Umbilical cord (tissue), 2 donors: ENCODE measurements at places on chromosomes 6 and 20.
A peak's percentile ranks its signal among the peaks of the same experiment; 100 is the strongest.

- DNase-seq: no peak
Measured at GRCh38 chr6:148405894-148406293, 63.3 kb downstream of the SASH1 start.

DNA sequence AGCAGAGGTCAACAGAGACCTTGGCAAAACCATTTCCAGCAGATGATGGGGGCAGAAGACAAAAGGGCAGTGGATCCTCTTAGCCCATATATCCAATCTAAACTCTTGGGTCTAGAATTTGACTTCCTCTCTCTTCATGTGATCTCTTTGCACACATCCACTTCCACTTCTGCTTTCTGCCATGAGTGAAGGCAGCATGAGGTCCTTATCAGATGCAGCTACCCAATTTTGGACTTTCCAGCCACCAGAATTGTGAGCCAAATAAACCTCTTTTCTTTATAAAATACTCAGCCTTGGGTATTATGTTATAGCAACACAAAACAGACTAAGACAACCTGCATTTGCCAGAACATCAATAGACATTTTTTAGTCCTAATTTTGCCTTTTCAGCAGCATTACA is 191.6 kb downstream of the ADAT2 start:
- no peak for DNase-seq

DNA sequence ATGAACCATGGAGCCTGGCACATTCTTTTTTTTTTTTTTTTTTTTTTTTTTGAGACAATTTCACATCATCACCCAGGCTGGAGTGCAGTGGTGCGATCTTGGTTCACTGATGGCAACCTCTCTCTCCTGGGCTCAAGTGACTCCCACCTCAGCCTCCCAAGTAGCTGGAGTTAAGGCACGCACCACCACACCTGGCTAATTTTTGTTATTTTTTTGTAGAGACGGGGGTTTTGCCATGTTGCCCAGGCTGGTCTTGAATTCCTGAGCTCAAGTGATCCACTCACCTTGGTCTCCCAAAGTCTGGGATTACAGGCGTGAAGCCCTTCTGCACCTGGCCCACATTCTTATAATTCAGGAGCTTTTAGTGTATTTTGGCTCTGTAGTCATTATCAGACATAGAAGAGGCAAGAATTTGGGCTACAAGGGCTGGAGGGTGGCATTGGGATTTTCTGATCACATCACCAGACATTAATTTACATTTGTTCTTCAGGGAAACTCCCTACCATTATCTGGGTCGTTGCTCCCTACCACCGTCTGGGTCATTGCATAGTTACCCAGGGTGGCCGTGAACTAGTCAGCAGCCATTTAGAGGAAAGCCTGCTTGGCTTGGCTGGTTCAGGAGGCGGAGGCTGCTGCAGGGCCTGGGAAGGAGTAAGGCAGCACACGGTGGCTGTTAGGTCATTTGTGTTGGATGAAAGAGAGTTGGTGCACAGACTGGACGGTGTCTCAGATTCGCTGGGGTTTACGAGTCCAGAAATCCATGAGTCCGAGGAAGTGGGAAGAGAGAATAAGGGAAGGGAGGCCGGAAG is 17.6 kb downstream of the ARID1B start:
- DNase-seq: no peak

DNA sequence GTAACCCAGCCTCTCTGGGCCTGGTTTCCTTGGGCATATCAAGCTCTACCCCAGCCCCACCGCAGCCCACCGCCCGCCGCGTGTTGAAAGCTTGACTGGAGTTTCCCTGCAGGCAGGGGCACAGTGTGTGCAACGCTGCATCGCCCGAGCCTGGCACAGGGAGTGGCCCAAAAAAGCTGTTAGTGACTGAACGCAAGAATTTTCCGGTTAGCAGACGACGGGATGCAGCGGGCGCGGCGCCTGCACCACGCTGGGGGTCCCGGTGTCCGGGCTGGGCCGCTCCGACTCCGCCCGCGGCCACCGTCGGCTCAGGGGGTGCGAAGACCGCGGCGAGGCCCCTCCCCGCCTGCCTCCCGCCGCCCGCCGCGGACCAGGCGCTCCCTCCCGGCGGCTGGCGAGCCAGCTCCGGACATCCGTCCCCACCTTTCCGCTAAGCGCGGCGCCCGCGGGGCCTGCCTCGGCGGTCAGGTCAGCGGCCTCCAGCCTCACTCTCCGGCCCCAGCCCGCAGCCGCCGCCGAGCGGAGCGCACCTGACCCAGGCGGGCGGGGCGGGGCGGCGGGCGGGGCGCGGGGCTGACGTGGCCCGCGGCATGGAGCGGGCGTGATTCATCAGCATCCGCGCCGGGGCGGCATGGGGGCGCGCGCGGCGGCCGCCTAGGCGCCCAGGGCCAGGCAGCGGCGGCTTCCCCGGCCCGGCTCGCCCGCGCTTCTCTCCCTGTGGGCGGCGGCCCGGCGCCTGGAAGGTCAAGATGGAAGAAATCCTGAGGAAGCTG is at the start of gene ARFGEF3:
ARFGEF3 (plus strand) TSS at position 602 of the 773 bp plus-strand sequence; CDS start at position 750, 148 bp downstream.
- peak; percentile 51 for DNase-seq

GRCh38 chr6:170200458-170200891 is 90.4 kb downstream of the DLL1 start:
- no peak for DNase-seq

GRCh38 chr20:25309395-25310267 is 61.7 kb downstream of the PYGB start:
- peak; percentile 72 for DNase-seq

- no peak for DNase-seq
Measured at GRCh38 chr6:169988769-169989550, 237.5 kb downstream of the ERMARD start.

DNA sequence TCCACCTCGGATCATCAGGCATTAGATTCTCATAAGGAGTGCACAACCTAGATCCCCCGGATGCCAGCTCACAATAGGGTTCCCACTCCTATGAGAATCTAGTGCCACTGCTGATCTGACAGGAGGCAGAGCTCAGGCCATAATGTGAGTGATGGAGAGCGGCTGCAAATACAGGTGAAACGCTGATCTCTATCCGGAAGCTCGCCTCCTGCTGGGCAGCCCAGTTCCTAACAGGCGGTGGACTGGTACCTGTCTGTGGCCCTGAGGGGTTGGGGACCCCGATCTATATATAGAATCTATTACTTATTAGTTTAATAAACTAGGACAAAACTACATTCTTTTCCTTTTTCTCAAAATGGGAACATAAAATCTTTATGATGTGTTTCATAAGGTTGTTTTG is 741.9 kb downstream of the RFPL4B start:
- DNase-seq: no peak

GRCh38 chr6:36698196-36698595 is 570 bp downstream of the RAB44 start:
- DNase-seq: no peak

GRCh38 chr6:15290962-15291704 is 45.3 kb downstream of the JARID2 start:
- DNase-seq: no peak

DNA sequence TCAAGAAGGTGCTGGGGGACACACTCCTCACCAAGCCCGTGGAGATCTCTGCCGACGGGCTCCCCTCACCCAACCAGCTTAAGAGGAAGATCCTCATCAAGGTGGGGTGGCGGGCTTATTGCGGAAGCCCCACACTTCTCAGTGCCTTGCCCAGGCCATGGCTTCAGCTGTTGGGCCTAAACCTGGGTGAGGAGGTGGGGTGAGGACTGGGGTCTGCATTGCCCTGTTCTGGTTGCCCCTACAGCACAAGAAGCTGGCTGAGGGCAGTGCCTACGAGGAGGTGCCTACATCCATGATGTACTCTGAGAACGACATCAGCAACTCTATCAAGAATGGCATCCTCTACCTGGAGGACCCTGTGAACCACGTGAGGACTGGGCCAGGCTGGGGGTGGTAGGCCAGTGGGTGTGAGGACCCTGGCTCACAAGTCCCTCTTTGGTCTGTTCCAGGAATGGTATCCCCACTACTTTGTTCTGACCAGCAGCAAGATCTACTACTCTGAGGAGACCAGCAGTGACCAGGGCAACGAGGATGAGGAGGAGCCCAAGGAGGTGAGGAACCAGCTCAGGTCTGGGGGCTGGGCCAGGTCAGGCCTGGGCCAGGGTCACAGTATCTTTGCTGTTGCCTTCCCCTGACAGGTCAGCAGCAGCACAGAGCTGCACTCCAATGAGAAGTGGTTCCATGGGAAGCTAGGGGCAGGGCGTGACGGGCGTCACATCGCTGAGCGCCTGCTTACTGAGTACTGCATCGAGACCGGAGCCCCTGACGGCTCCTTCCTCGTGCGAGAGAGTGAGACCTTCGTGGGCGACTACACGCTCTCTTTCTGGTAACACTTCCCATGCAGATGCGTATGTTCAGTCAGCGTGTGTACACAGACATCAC is 27.9 kb downstream of the PLCG1 start:
- DNase-seq: no peak

DNA sequence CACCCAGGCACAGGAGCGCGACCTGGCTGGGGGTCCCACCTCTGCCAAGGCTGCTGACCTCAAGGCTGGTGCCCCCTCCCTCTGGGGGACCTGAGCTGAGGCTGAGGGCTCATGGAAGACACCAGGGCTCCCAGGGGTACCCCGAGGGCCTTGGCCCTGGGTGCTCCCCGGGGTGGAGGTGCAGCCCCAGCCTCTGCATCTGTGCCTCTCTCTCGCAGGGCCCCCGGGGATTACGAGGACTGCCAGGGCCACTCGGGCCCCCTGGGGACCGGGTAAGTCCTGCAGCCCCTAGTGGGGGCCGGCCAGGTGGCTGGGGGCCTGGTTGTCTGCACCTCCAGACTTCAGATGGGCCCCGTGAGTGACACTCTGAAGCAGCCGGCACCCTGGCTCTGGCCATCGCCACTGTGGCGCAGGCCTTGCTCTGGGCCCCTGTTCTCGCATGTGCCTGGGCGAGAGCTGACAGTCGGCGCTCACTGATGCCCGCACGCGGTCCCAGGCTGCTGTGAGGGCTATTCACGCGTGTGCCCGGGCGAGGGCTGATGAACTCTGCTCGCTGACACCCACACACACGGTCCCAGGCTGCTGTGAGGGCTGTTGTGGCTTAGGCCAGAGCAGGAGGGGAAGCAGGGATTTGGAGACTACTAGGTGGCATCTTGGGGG is 9.3 kb downstream of the COL9A3 start:
- DNase-seq: no peak

DNA sequence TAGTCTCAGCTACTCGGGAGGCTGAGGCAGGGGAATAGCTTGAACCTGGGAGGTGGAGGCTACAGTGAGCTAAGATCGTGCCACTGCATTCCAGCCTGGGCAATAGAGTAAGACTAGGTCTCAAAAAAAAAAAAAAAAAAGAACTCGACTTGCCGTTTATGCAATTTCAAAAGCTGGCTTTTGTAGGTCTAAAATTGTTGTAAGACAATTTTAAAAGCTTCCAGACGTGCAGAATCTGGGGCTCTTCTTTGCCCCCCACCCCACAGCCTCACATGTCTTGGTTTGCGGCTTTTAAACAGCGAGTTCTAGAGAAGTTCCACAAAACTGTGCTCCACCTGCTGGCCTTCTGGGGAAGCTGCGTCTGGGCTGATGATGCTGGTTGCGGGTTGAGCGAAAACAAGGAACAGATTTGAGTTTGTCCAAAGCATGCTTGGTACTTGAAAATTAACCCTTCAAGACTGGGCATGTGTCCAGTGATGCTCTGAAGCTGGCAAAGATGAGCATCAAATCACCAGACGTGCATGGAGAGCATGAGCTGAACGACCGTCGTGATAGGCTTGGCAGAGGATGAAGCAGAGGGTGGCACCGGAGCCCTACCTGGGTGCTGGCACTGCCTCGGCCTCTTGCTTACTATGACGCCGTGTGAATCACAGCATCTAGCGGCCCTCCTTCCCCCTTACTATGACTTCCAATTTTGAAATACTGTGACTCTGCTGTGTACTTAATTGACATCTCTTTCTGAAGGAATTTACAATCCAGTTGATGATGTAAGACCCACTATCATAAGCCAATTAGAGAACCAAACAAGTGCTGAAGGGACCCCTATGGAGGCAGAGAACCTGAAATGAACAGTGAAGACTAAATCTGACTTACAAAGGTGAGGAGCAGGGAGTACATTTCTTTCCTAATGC is 171.4 kb downstream of the GMPR start:
- peak; percentile 77 for DNase-seq

DNA sequence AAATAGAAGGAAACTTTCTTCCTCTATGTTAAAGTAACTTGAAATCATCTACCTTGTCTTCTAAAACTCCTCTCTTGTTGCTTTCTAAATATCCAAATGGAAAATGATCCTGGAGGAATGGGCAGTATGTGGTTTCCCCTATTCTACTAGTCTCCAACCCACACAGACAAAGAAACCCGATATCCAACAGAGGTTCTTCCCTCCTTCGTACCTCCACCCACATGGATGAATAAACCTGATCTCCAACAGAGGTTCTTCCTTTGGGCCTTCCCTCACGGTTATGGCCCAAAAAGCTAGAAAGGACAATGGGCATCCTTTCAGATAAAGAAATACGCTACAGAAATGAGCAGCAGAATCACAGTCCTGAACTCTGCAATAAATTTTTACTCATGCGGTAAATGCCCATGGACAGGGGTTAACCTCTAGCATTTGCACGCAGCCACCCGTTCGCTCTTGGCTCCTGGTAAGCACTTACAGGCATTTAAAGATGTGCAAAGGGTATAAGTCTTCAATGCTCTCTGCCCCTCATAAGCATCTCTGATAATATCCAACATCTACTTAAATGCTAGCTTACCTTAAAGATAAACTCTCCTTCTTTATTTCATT is 130.9 kb downstream of the GMPR start:
- DNase-seq: no peak

DNA sequence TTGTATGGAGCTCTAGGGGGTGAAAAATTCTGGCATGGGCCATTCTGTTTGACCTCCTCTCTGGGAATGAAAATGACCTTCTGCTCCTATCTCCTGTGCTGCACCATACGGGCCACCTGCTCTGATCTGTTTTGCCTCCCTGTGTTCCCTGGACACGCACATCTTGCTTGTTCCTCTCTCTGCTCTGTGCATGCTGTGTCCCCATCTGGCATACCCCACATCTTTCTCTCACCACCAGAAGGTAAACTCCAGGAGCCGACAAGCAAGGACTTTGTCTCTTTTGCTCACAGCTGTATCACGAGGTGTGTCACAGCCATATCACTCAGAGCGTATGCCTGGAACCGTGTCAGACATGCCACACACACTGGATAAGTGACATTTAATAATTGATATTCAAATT is 208.4 kb upstream of the DTNBP1 start:
- DNase-seq: no peak

DNA sequence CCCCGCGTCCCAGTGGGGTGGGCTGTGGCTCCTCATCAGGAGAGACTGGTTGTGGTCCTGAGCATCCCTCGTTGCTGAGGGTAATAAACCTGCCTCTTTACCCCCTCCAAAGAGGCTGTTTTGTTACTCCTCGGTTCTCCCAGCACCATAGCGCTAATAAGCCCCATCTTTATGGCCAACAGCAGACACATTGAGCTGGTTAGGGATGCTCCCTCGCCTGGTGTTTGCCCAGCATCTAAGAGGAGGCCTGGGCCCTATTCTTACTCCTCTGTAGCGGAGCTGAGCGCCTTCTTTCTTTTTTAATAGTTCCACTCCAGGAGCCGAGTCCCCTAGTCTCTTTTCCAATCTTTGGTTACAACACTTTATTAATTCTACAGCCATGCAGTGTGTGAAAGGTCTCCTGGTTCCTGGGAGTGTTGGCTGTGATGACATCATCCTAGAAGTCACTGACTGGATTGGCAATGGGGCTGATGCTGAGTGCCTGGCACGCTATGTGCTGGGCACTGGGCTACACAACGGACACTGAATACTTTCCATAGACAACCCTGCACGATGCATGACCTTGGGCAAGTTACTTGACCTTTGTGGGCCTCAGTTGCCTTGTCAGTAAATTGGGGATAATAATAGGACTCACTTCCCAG is 50.6 kb upstream of the CCDC167 start:
- DNase-seq: no peak
